Endothelial cell (in vitro differentiated cells): ENCODE measurements at places on chromosomes 5 and 9.
A peak's percentile ranks its signal among the peaks of the same experiment; 100 is the strongest.

GRCh38 chr9:84748112-84748511, 78.6 kb downstream of the NTRK2 start:
- DNase-seq = no peak

DNA sequence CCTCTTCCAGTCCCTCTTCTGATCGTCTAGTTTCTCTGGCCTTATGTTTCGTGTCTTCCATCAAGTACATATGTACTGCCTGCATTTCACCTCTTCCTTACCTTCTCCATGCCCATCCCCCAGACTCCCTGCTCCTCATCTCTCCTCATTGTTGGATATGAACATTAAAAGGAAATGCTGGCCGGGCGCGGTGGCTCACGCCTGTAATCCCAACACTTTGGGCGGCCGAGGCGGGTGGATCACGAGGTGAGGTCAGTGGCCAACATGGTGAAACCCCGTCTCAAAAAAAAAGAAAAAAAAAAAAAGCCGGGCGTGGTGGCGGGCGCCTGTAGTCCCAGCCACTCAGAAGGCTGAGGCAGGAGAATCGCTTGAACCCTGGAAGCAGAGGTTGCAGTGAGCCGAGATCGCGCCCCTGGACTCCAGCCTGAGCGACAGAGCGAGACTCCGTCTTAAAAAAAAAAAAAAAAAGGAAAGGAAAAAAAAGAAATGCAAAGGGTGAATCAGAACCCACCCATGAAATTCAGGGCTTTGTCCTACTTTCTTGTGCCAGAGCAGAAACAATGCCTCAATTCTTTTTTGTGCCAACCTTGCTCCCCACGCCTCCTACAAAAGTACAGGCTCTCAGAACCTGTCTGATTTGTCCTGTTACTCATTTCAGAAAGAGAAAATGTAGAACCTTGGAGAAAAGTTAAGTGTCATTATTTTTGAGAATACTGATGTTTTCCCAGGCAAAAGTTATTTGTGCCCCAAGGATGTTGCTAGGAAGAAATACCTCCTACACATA, 1.5 kb upstream of the ZFR start:
- DNase-seq = no peak

- peak; percentile 39 for DNase-seq
Observed at GRCh38 chr5:42944989-42945388, 95.1 kb downstream of the ANXA2R start.

DNA sequence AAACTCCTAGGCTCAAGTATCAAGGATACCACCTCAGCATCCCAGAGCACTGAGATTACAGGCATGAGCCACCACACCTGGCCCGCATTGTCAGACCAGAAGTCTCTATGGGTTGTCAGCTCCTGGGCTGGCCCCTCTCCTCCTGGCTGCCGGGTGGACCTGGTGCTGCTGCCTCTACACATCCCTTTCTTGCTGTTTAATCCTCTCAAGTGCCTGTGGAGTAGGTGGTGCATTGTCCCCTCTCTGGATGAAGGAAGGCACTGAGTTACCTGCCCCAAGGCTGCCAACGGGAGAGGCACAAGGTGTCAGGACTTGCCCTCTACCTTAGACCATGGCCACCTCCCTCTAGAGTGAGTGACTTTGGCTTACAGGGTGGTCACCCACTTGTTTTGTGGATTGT, 37.4 kb downstream of the PHF2 start:
- no peak for DNase-seq

DNA sequence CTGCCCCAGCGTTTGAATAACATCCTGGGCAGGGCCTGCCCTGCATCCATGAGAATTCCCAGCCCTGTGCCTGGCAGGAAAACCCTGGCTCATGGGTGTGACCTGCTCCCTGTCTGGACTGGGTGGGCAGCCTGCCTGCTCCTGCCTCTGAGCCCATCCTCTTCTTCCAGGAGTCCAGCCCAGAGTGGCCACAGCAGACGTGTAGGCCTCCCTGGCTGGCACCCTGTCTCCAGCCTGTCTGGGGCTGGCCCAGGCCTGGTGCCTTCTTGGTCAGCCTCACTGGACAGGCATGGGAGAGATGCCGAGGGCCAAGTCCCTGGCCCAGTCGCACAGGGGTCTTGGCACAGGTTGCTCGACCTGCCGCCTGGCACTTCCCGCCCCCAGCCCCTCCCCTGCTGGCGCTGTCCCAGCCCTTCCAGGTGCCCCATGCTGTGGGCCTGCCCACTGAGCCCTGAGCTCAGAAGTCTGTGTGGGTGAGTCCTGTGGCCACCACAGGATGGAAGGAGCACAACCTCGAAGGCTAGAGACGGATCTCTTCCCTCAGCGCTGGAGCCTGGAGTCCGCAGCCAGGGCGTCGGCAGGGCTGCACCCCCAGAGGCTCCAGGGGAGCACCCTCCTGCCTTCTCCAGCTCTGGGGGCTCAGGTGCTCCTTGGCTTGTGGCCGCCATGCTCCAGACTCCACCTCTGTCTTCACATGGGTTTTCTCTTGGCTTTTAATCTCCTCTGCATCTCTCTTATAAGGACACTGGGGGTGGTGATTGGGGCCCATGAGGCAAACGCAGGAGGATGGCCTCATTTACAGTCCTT, 11.8 kb upstream of the COL5A1 start:
- no peak for DNase-seq
